ENCODE measurements at places on chromosomes 4 and X.

GRCh38 chr4:75557696-75558095 is 1.8 kb downstream of the ODAPH start:
- H3K4me1 ChIP-seq, result no peaks in the 10 kb centered on the region
- H3K36me3 ChIP-seq, result no peaks in the 10 kb centered on the region
- no peak overlapping the region for H3K4me3 ChIP-seq
- no peak overlapping the region for H3K27ac ChIP-seq
- no peak for DNase-seq

- no peaks in the 10 kb centered on the region for H3K27me3 ChIP-seq
- no peaks in the 10 kb centered on the region for H3K36me3 ChIP-seq
- no peak for DNase-seq
- H3K4me3 ChIP-seq, result no peak overlapping the region
- H3K27ac ChIP-seq, result no peak overlapping the region
- H3K4me1 ChIP-seq, result peaks cover 9% of the 10 kb centered on the region
These were observed 44.0 kb upstream of the EOLA2 start for GRCh38 chrX:149982310-149982709.

GRCh38 chr4:162610116-162610515 is 446.3 kb upstream of the FSTL5 start:
- no peaks in the 10 kb centered on the region for H3K36me3 ChIP-seq
- H3K27me3 ChIP-seq, result no peaks in the 10 kb centered on the region
- H3K4me1 ChIP-seq, result no peaks in the 10 kb centered on the region
- no peak overlapping the region for H3K4me3 ChIP-seq

GRCh38 chr4:183986971-183987946 is 82.2 kb downstream of the STOX2 start:
- peaks cover 13% of the 10 kb centered on the region for H3K4me1 ChIP-seq
- no peaks in the 10 kb centered on the region for H3K27me3 ChIP-seq
- DNase-seq, result peak; percentile 73
- no peak overlapping the region for H3K27ac ChIP-seq
- no peak overlapping the region for H3K4me3 ChIP-seq

DNA sequence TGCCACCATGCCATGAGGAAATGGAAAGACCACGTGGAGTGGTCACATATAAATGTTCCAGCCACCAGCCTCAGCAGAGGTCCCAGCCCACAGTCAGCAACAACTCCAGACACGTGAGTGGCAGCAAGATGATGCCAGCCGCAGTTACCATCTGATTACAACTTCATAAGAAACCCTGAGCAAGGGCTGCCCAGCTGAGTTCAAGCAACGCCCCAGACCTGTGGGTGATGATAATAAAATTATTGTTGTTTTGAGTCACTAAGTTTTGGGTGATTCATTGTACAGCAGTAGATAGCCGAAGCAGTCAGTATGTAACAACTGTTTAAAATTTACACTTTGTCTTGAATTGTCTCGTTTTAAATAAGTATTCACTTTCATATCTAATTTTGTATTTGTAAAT is 5.8 kb upstream of the CCNG2 start:
- no peaks in the 10 kb centered on the region for H3K36me3 ChIP-seq
- H3K27ac ChIP-seq, result no peak overlapping the region
- no peak for DNase-seq
- H3K27me3 ChIP-seq, result no peaks in the 10 kb centered on the region
- H3K4me3 ChIP-seq, result no peak overlapping the region

DNA sequence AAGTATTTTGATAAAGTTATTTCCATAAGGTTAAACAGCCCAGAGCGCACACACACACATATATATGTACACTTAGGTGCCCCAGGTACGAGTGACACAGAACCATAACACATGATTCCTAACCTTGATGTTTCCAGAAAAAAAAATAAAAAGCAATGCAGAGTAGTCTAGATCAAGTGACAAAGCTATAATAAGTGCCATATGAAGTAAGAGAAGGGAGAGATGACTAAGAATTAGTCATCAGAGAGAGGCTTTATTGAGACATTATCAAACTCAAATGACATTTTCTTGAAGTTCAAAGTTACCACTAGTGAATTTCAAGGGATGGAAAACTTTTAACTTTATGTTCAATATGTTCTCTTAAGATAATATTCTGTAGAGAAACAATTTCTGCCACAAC is 215.0 kb downstream of the HTR2C start:
- no peak overlapping the region for H3K27ac ChIP-seq
- no peaks in the 10 kb centered on the region for H3K36me3 ChIP-seq
- no peaks in the 10 kb centered on the region for H3K4me1 ChIP-seq
- no peaks in the 10 kb centered on the region for H3K27me3 ChIP-seq
- H3K4me3 ChIP-seq, result no peak overlapping the region

GRCh38 chr4:151035911-151036310 is 20.8 kb upstream of the LRBA start:
- no peaks in the 10 kb centered on the region for H3K36me3 ChIP-seq
- H3K4me3 ChIP-seq, result no peak overlapping the region
- DNase-seq, result no peak
- no peak overlapping the region for H3K27ac ChIP-seq
- no peaks in the 10 kb centered on the region for H3K4me1 ChIP-seq
- H3K27me3 ChIP-seq, result no peaks in the 10 kb centered on the region

- H3K27ac ChIP-seq, result no peak overlapping the region
- no peaks in the 10 kb centered on the region for H3K27me3 ChIP-seq
- DNase-seq, result no peak
- no peaks in the 10 kb centered on the region for H3K36me3 ChIP-seq
- no peaks in the 10 kb centered on the region for H3K4me1 ChIP-seq
- H3K4me3 ChIP-seq, result no peak overlapping the region
These were observed 60.2 kb upstream of the RPS6KA6 start for GRCh38 chrX:84248226-84248625.

GRCh38 chr4:110415041-110415440 is 60.9 kb upstream of the ENPEP start:
- no peaks in the 10 kb centered on the region for H3K27me3 ChIP-seq
- H3K4me1 ChIP-seq, result no peaks in the 10 kb centered on the region
- no peak overlapping the region for H3K27ac ChIP-seq
- H3K4me3 ChIP-seq, result no peak overlapping the region
- DNase-seq, result no peak

- DNase-seq, result no peak
- H3K27ac ChIP-seq, result no peak overlapping the region
- H3K4me1 ChIP-seq, result peaks cover 21% of the 10 kb centered on the region
- no peaks in the 10 kb centered on the region for H3K36me3 ChIP-seq
- H3K27me3 ChIP-seq, result no peaks in the 10 kb centered on the region
- H3K4me3 ChIP-seq, result no peak overlapping the region
These were observed 27.0 kb downstream of the BLOC1S4 start for GRCh38 chr4:6742989-6743388.

DNA sequence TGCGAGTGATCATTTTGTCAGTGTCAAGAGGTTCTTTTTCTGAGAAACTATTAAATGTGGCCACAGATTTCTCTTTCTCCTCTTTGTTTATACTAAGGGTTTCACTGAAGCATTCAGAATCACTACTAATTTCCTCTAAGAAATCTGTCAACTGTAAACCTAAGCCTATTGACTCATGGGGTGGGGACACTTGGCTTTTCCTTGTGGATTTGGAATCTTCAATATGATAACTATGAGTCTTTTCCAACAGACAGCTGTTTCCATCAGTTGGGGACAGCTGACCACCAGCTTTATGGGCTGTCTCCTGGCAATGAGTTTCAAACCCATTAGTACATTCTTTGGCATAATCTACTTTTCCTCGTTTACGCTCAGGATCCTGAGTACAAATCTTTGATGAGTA is 13.8 kb downstream of the PGRMC1 start:
- H3K27me3 ChIP-seq, result no peaks in the 10 kb centered on the region
- H3K27ac ChIP-seq, result no peak overlapping the region
- H3K4me3 ChIP-seq, result no peak overlapping the region
- DNase-seq, result no peak

DNA sequence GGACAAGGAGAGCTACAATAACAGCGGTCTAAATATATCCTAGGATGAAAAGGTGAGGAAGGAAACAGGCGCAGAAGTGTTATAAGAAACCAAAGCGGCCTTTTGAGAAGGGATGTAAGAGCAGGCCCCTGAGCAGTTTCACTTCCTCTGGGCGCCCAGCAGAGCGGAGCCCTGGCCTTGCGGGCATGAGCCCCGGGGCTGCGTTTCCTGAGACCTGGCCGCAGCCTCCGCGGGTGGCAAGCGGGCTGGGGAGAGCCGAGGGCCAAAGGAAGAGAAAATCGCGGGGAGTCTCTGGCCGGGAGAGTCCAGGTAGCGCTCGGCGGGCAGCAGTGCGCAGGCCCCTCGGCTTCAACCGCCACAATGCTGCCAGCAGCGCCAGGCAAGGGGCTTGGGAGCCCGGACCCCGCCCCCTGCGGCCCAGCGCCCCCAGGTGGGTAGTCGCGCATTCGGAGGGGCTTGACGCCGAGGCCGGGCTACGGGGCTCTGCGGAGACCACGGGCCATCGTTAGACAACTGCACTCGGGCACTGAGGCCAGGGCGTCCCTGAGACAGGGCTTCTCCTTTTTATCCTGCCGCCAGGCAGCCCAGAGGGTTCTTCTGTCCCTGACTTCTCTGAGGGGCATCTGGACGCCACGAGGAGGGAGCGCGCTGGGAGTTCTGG is at the start of gene BANK1:
Gene BANK1, plus strand, starts transcription at position 210 of the 661 bp plus-strand sequence. Its CDS starts 151 bp downstream, at position 361.
- H3K27ac ChIP-seq, result peak within 1 kb of the TSS; percentile 80
- DNase-seq, result peak; percentile 75
- H3K4me3 ChIP-seq, result peak within 1 kb of the TSS; percentile 67
- no peaks in the 10 kb centered on the region for H3K4me1 ChIP-seq

DNA sequence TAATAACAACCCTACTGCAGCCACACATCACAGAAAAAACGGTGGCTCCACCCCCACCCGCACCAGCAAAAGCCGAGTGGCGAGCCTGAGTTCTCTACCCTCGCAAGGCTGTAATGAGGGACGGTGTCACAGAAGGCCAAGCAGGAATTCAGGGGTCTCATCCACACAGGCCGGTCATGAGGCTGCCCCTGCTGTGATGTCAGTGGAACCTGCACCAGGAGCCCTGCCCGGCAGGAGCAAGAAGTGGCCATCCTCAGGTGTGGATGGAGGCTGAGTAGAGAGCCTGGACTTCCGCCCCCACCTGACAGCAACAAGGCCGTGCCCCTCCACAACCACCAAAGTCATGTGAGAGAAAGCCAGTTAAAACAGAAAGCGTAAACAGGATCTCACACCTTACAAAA is 20.6 kb downstream of the LYAR start:
- H3K4me3 ChIP-seq, result no peak overlapping the region
- no peak overlapping the region for H3K27ac ChIP-seq
- H3K4me1 ChIP-seq, result no peaks in the 10 kb centered on the region
- no peaks in the 10 kb centered on the region for H3K36me3 ChIP-seq
- no peaks in the 10 kb centered on the region for H3K27me3 ChIP-seq

DNA sequence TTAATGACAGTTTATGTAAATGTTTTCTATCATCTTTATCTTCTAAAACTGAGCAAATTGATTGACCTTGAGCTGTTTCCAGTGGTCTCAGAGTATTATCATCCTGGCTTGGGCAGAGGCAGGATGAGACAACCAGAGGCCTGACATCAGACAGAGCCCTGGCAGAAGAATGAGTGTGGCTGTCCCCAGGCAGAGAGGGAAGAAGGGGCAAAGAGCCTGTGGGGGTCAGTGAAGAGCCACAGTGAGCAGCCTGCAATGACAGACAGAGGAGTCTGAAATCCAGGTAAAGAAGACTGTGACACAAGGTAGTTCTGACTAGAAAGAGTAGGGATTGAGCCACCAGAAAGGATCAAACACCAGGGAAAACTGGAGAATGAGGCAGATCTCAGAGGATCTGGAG is 182.4 kb upstream of the ARSJ start:
- no peak overlapping the region for H3K27ac ChIP-seq
- no peaks in the 10 kb centered on the region for H3K36me3 ChIP-seq
- no peaks in the 10 kb centered on the region for H3K27me3 ChIP-seq
- DNase-seq, result no peak
- H3K4me1 ChIP-seq, result no peaks in the 10 kb centered on the region

DNA sequence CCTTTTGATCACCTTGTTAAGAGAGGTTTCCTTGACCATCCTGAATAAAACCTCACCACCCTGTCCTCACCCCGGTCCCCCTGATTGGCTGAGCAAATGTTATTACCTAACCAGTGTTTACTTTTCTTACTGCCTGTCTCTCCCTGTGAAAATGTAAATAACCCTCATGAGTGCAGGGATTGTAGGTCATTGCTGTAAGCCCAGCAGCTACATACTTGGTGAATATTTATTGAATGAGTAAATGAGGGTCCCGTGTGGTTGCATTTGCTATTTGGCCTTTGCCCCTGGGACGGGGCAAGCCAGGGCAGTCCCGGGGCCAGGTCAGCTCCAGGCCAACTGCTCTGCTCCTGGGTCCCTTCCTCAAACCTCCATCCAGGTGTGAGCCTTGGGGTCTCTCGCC is 55.5 kb upstream of the CLCN4 start:
- H3K4me1 ChIP-seq, result peaks cover 8% of the 10 kb centered on the region
- H3K36me3 ChIP-seq, result no peaks in the 10 kb centered on the region
- DNase-seq, result no peak
- peak overlapping the region; percentile 36 for H3K27ac ChIP-seq
- no peaks in the 10 kb centered on the region for H3K27me3 ChIP-seq

GRCh38 chr4:41177016-41177415 is 37.3 kb downstream of the APBB2 start:
- no peak overlapping the region for H3K27ac ChIP-seq
- H3K4me1 ChIP-seq, result peaks cover 20% of the 10 kb centered on the region
- H3K4me3 ChIP-seq, result no peak overlapping the region
- H3K27me3 ChIP-seq, result no peaks in the 10 kb centered on the region

GRCh38 chrX:150983521-150984168 is 510 bp downstream of the HMGB3 start:
- no peaks in the 10 kb centered on the region for H3K27me3 ChIP-seq
- DNase-seq, result no peak
- H3K4me3 ChIP-seq, result no peak overlapping the region
- H3K4me1 ChIP-seq, result no peaks in the 10 kb centered on the region
- no peak overlapping the region for H3K27ac ChIP-seq

DNA sequence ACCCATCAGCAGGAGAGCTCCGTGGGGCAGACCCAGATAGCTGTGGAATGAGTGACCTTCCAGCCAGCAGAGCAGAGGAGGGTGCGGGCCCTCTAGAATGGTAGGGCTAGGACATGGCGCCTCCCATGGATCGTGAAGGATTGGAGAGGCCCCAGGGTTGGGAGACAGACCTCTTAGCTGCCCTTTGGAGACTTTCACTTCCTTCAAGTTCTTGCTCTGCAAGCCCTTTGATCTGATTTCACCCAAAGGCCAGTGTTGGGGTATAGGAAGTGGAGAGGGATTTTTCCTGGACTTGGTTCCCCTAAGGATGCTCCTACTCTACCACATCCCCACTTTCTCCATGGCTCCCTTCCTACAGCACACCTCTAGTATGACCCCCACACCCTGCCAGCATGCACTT is 3.0 kb downstream of the SASH3 start:
- H3K27ac ChIP-seq, result no peak overlapping the region
- H3K27me3 ChIP-seq, result no peaks in the 10 kb centered on the region
- H3K4me1 ChIP-seq, result no peaks in the 10 kb centered on the region
- H3K4me3 ChIP-seq, result no peak overlapping the region
- H3K36me3 ChIP-seq, result no peaks in the 10 kb centered on the region
